NCI-H69 (cell line): ENCODE measurements at places on chromosomes 3 and 15.

GRCh38 chr3:160454995-160455394 is 5.4 kb upstream of the TRIM59 start:
- DNase-seq = peak; percentile 79

DNA sequence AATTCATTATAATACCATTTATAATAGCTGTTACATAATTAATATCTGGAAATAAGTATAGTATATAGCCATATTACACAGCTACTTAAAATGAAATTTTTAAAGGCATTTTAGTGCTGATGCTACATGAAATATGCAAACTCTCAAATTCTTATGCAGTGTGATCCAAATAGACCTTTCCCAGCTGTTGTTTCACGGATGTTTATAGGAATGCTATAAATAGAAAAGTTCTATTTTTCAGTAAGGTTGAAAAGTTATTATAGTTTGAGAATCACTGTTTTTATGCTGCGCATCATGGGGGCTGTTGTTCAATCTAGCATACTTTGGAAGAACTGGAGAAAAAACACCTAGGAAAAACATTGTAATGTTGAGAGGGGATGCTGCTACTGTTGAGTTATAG is 147.7 kb upstream of the TRIM42 start:
- no peak for DNase-seq

GRCh38 chr15:40108061-40108854 is 421 bp downstream of the BMF start:
- peak; percentile 63 for DNase-seq

DNA sequence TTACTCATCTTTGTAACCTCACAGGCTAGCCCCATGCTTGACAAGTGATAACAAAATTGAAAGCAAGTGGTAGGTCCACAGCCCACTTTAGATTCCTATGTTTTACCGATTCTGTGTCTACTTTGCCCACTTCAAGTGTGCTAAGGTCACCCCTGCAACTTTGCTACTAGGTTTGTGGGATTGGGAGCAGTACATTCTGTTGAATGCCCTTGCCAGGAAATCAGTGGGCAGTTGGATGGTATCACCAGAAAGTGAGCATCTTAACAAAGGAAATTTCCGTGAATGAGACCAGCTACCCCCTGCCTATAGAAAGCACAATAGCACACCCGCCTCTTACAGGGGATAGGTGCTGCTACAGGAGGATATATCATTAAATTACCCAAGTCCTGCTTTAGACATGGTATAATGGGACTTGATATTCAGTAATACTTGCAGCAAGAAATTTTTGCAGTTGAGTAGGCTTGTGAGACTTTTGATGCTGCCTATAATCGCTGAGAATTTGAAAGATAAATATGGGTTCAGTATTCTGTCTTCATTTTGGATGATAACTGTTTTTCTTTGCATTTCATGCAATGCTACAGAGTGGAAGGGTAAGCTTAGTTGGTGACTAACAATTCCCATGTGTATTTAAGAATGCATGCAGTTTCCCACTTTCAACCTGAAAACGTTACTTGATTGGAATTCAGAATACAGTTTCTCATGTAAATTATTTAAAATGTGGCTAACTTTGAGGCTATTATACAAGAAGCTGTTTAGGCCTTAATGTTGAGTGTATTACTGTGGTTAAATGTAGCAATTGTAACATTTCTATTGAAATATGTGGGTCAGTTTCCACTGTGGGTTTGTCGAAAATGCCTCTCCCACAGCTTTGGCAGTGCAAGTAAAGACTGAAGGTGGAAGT is 9.5 kb downstream of the EBLN2 start:
- no peak for DNase-seq

DNA sequence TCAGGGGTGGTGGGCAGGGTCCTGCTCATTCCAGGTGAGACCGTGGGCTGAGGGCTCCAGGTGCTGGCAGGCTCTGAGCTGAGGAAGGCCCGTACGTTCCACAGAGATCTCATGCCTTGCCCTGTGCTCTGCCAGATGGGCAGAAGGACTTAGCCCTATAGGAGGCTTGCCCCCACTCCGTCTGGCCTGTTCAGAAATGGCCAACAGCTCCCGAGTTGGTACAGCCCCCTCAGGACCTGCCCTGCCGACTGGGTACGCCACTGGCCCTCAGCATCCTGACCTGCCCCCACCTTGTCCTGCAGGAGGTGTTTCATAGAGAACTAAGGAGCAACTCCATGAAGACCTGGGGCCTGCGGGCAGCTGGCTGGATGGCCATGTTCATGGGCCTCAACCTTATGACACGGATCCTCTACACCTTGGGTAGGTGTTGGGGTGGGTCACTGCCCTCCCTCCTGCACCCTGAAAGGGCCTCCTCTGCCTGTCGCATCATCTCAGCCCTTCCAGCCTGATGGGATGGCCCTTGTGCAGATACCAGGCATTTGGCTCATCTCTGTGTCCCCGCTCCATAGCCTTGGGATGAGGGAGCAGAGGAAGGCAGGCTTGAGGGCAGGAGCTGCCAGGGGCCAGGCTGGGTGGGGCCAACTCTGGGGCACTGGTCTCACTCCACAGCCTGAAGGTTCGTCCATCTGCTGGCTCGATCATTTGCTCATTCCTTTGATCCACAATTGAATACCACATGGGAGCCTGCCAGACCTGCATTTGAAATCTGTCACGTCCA is 14.2 kb downstream of the TMEM43 start:
- no peak for DNase-seq

GRCh38 chr15:100934726-100935125 is 15.6 kb downstream of the LRRK1 start:
- DNase-seq = no peak

GRCh38 chr3:189652042-189652441 is 20.9 kb downstream of the TP63 start:
- DNase-seq = peak; percentile 42

DNA sequence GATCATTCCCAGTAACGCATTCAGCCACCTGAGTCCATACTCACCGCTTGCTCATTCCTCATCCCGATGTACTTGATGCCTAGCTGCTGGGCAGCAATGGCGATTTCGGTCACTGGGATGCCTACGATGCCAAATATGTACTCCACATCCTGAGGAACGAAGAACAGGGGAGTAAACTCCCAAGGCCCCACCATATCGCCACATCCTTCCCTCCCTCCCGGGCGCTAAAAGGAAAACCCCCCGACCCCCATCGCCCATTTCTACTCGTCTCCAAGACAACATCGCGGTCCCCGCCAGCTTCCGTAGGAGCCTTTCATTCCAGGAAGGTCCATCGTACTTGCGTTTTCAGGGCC is 347 bp downstream of the HACL1 start:
- DNase-seq = no peak
